ENCODE measurements at places on chromosomes 11 and 22. TPM values are rescaled to one million over a fixed set of nuclear protein-coding genes. Genes with fewer than 3 reads are reported as not detected.

Gene TRIOBP
- total RNA-seq = 41.4 TPM

Gene LDHAL6A
- total RNA-seq = not detected

Gene ZC3H7B
- total RNA-seq = 31.1 TPM

Gene POU2AF1
- total RNA-seq = not detected

Gene SLC6A5
- total RNA-seq = not detected

Gene SLC5A4
- total RNA-seq = not detected

Gene CYTH4
- total RNA-seq = 0.26 TPM

Gene ZBED5
- total RNA-seq = 46.8 TPM

Gene TBX10
- not detected for total RNA-seq

Gene RASL10A
- total RNA-seq = not detected

Gene SERPING1
- 0.74 TPM for total RNA-seq

Gene GATD1
- total RNA-seq = 42.7 TPM

Gene P2RY2
- total RNA-seq = not detected

GRCh38 chr11:46386674-46387073 lies 4.9 kb downstream of the CHRM4 start:
- peak; percentile 79 for DNase-seq

DNA sequence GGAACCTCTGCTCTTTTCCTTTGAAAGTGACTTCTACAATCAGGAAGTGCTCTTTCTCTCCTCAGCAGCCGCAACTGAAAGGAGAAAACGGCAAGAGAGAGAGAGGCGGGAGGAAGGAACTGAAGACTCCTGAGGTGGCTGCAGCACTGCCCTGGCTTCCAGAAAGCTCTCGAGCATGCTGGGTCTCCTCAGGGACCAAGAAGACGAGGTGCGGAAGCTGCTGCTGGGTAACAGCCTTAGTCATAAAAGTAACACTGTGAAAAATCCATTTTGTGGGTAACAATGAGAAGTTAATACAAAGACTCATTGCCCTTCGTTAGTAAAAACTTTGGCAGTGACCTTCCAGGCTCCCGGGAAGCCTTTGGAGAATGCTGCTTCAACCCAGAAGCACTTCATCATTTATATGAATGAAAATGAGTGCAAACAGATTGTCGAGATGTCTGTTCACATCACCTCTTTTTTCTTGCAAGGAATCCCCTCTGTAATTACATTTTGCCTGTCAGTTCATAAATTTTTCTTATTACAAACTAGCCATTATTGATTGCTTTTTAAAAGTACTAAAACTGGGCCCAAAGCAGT lies 473.4 kb downstream of the SOX6 start:
- no peak for DNase-seq

GRCh38 chr22:19592464-19592863 lies 68.3 kb upstream of the CLDN5 start:
- DNase-seq = no peak

DNA sequence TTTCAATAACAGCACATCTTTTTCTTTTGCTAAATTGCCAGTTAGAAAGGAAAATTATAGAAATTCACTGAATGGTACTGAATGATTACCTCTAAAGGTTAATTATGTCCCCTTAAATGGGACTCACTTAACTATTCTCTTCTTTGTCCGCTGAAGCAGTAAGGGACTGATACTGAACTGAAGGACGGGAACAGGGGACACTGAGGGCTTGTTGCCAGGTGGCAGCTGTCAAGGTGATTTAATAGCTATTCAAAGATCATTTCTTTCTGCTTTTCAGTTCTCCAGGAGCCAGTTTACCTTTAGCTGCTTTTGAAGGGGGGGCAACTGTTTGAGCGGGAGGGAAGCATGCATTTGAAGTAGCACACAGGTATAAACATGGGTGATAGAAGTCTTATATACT lies 325.4 kb upstream of the CCDC90B start:
- DNase-seq = no peak

GRCh38 chr11:103295704-103296103 lies 186.5 kb downstream of the DYNC2H1 start:
- DNase-seq = no peak

DNA sequence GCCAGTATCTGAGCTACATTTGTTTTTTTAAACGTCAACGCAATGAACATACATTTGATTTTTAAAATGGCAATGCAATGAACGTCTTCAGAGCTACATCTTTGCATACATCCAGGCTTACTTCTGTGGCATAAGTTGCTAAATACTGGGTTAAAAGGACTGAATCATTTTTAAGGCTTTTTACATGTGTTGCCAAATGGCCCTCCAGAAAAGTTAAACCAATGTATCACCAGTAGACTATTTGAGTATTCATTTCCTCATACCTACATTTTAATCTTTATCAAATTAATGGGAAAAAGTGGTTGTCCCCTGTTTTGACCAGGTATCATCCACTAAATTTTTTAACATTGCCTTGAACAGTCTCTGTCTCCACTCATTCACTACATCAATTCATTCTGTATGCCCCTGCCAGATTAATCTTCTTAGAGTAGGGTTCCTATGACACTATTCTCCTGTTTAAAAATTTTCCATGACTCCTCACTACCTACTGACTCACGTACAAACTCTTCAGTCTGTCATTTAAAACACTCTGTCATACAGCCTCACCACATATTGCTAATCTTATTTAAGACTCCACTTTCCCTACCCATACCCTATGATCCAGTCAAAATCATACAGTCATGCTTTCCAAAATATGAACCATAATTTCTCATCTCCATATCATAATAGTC lies 12.4 kb upstream of the PRRG4 start:
- peak; percentile 15 for DNase-seq

DNA sequence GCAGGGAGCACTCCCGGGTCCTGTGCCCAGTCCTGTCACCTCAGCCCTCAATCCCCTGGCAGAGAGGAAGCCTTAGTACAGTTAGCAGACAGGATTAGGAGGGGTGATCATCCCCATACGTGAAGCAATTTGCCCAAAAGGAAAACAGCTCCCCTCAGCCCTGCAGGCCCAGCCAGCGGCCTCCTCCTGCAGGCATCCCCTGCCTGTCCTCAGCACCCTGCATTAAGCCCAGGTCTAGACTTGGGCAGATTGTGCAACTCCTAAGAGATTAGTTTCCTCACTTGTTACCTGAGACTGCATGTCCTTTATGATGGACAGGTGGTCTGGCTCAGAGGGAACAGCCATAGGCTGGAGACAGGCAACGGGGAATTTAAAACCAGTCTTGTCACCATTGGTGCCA lies 95.5 kb upstream of the TMEM45B start:
- DNase-seq = no peak

GRCh38 chr11:78011301-78011700 lies 11.8 kb downstream of the KCTD14 start:
- DNase-seq = no peak

DNA sequence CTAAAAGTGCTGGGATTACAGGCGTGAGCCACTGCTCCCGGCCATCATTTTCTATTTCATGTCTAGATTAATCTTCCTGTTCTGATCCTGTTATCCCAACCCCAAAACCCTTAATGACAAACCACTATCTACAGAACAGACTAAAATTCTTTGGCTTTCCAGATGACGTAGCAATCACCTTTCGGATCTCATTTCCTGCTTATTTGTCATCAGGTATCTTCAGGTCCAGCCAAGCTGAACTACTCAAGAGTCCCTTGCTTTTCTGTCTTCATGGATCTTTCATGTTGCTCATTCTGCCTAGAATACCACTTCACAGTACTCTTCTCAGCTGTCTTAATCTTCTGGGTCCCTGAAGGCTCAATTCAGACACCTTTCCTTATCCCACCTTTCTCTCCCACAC lies 27.4 kb upstream of the IPO7 start:
- DNase-seq = no peak

- DNase-seq = peak; percentile 93
Observed at GRCh38 chr11:11993839-11994238, 14.6 kb downstream of the DKK3 start.

DNA sequence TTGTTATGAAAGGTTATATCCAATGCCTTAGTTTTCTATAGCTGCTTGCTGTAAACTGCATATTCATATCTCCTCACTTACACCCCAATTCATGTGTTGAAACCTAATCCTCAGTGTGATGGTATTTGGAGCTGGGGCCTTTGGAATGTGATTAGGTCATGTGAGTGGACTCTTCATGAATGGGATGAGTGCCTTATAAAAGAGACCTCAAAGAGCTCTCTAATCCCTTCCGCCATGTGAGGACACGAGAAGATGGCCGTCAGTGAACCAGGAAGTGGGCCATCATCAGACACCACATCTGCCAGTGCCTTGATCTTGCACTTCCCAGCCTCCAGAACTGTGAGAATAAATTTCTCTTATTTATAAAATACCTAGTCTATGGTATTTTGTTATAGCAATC lies 79.3 kb downstream of the CYP2R1 start:
- DNase-seq = no peak

GRCh38 chr22:19982991-19983578 lies 33.5 kb downstream of the ARVCF start:
- no peak for DNase-seq

- DNase-seq = no peak
Observed at GRCh38 chr11:36425561-36426081, 84.5 kb downstream of the TRAF6 start.

DNA sequence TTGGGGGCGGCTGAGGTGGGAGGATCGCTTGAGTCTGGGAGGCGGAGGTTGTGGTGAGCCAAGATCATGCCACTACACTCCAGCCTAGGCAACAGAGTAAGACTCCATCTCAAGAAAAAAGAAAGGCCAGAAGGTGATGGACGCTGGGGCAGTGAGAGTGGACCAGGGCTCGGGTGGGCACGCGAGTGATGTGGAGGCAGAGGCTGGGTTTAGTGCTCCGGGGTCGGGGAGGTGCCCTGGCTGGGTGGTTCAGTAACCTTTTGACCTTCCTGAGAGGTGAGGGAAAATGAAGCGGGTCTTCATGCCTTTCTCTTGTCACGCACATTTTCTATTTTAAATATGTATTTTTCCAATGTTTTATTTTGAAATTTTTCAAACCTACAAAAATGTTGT lies 45.1 kb downstream of the ST14 start:
- DNase-seq = no peak

GRCh38 chr11:131042041-131042390 lies 125.7 kb upstream of the SNX19 start:
- no peak for DNase-seq

GRCh38 chr11:12838463-12839123 lies 164.4 kb downstream of the TEAD1 start:
- no peak for DNase-seq

GRCh38 chr11:42205518-42205917 lies 746.1 kb upstream of the LRRC4C start:
- no peak for DNase-seq

DNA sequence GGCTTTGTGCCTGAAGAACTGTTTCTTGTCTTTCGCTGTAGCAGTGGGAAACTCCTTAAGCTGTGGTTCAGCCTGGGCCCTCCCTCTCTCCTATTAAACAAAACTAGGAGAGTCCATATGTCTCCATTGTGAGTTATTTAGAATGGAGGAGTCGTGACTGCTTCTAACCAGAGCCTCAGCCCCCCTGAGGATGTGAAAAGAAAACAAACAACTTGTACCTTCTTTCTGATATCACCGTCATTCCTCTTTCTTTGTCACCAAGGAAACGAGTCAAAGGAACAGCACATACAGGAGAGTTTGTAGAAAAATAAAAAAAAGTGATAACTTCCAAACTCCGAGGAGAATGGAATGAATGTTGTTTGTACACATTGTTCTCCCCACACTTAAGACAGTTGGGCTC lies 11.6 kb upstream of the EXT2 start:
- DNase-seq = no peak
